NCI-H2029 (cell line): ENCODE measurements at places on chromosomes 2 and 18.

- no peak for DNase-seq
Measured at GRCh38 chr18:23977719-23978483, 36.7 kb upstream of the TTC39C start.

DNA sequence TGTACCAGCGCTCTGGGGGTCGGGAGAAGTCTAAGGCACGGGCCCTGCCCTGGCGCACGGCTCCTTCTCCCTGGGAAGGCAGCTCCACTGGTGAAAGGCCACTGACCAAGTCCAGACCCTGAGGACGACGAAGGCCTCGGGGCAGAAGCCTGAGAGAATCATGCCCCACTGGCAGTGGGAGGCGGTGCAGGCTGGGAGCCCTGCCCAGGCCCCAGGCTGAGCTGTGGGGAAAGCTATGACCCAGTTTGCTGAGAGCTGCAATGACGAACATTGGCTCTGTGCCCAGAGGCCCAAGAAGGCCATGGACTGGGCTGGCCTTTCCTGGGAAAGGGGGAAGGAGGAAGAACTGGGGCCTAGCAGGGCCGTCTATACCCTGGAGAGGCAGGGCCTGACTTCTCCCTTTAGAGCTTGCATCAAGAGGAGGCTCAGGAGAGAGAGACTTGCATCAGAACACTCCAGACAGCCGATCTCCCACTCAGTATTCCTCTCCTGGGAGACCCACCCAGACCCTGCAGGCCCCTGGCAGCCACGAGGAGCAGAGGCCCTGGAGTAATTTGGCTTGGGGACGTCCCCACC lies 32.9 kb downstream of the HS1BP3 start:
- DNase-seq: peak; percentile 86

DNA sequence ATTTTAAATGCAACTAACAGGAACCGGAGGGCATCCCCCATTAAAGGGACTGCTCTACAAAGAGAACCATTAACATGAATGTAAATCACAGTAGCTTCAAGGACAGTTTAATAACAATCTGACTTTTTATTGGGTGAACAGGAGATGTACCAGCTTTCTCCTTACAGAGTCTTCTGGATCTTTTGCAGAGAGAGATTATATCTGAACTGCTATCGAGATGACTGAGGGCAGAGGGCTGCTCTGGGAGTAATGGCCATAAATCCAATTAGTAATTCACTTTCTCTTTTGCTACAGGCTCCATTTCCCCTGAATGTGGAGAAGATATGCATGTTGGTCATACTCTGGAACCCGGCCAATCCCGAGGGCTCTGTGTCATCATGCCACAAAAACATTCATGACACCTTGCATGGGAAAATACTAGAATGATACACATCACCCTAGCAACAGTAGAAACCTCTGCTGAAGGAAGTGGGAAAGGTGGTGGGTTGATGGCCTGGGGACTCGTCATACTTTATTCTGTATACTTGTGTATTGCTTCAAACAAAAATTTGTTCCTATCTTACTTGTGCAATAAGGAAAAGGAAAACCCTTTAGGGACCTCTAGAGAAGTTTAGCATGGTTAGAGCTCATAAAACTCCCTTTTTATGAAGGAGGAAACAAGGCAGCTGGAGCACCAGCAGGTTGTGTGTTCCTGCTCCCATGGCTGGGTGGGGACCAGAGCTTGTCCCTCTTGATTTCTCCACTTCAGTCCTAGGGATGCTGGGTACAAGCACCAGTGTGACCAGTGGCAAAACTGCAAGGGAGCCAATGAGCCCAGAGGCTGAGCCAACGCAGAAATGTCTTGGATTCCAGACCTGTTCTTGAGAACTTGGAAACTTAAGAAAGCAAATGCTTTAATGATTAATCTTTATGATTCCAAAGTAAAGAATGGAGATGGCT lies 26.0 kb downstream of the CTAGE1 start:
- peak; percentile 32 for DNase-seq

GRCh38 chr2:208031608-208032019 lies 6.3 kb upstream of the PLEKHM3 start:
- DNase-seq: no peak

- DNase-seq: no peak
Measured at GRCh38 chr2:101864426-101864825, 127.3 kb upstream of the IL1R2 start.

DNA sequence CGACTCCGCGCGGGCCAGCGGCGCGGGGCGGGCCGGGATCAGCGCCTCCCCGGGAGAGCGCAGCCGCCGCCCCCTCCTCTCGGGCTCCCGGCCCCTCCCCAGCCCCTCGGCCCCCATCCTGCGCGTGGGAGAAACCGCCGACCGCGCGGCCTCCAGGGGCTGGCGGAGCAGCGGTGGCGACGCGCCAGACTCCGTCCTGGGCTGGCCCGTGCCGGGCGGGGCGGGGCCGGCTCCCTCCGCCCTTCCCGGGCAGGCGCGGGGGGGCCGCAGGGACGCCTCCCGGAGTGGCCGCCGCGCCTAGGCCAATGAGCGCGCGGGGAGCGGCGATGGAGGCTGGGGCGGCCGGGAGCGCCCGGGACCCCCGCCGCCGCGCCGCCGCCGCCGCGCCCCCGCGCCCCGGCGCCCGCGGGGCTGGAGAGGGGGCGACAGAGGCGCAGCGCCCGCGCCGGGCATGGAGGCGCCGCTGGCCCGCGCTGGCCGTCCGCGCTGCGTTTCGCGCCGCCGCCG lies 49.1 kb downstream of the KCNIP3 start:
- DNase-seq: no peak

GRCh38 chr2:10284108-10284870 lies 18.4 kb upstream of the HPCAL1 start:
- no peak for DNase-seq

DNA sequence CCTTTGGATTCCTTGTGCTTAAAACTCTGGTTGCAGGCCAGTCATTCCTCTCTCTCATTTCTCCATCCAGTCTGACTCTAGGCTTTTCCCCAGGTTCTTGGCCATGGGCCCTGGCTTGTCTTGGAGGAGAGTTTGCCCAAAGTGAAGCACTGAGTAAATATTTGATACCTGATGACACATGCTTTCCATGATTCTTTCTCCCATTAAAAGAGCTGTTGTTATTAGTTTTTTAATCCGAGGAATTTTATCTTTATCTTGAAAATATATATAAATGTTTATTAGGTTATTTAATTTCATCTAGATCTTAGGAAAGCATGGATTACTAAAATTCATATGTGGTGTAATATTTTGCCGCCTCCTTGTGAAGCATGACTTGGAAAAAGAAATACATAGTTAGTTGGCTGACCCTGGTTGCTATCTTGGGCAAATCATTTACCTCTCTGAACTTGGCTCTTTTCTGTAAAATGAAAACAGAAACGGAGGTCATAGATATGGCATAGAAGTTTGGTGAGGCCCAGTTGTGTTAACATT lies 650.1 kb downstream of the SLC4A3 start:
- DNase-seq: peak; percentile 19

DNA sequence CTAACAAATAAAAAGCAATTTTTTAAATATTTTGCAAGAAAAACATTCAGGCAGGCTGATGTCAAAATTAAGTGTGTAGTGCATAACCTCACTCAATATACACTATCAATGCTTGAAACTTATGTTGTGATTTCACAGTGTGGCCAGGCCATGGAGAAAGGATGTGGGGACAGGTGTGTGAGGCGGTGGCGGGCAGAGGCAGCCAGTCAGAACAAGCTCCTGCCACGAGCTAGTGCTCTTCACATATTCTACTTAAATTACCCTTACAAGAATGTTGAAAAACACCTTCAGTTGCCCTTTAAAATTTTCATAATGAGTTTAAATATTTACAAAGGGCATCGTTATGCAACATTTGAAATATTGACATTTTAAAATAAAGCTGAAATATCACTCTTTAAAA lies 43.2 kb downstream of the CYB5A start:
- DNase-seq: no peak

DNA sequence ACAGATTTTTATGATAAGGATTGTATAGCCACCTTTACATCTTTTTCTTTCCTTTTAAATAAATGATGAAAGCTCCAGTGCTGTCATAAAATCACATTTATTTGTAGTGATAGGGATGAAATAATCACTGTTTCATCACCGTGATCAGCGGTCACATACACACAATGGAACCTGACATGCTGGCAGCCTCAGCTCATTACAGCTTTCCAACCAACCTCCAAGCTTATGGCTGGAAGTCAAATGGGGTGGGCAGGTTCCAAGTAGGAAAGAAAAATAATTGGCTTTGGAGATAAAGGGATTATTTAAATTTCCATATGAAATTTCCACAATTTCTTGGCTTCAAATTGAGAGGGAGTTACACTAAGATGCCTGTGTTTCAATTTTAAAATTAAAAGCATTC lies 251.3 kb downstream of the PLCL1 start:
- no peak for DNase-seq

DNA sequence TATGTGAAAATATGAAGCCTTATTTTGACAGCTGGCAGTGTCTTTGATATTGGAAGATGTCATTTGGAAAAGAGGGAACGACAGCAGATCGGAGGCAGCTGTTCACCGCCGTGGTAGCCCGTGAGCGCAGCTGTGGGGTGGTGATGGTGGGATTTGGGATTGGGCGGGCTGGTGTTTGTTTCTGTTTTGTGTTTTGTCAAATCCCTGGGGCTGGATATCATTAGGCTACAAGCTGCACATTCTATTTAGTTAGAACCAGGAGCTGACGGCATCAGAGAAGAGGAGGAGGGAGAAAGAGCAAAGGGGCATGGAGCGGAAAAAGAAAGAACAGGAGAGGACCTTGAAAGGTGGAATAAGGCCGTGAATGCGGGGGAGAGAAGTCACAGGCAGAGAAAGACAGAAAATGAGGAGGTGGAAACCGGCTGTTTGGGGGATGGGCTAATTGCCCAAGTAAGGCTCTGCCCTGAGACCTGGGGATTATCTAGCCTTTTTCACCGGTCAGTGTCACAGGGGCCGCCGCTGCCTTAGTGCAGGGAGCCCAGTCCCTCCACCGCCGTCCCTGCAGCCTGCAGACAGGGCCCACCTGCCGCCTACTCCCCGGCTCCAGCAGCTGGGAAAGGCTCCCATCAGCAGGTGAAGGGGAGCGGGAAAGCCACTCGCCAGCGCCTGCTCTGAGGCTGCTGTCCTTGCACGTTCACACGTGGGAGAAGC lies 88.0 kb downstream of the ZCCHC2 start:
- DNase-seq: no peak

DNA sequence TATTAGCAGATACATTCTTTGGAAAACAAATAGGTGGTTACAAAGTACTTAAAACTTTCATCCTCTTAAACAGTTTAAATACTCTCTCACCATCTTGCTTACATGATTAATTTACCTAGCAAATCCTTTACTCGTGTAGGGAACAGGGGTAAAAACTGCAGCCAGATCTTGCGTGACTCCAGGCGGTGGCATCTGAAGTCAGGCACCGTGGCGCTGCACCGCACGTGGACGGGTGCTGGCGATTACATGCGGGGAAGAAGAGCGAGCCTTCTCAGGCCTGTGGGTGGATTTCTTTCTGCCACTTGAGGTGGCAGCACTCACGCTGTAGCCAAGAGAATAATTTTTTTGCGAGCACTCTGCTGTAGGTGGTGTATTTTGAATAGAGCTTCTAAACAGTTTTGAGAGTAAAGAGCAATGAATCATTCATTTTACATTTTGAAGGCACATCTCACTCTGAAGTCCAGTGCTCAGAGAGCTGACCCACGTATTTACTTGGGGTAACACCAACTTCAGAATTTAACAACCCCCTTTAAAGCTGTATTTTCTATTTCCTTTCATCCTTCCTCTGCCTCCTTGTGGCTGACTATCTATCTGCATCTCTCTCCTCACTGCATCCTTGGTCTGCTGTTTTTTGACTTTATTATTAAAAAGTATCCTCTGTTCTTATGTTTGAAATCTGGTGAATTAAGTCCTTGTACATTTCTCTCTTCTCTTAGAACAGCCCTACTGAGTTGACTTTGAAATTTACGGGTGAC lies 68.9 kb downstream of the EPAS1 start:
- DNase-seq: no peak

DNA sequence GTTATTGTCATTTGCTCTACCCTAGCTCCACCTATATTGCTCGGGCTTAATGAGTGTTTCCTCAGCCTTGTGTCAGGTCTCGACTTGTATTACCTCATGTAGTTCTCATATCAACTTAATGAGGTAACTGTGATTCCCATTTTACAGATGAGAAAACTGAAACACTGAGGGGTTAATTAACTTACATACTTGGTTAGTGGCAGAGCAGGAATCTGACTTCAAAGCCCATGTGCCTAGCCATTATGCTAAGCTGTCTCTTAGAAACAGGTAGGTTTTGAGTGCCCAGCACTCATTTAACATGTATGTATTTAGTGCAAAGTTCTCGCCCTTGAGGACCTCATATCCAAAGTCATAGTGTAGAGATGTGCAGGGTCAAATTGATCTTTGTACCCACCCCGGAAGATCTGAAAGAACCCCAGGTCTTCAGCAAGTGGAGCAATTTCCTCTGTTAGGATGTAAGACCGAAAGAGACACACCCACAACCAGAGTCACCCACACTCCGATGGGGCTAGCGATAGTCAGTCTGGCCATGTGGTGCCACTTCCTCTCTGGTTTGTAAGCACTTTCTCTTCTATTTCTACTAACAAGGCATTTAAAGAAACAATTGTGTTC lies 121.0 kb upstream of the SLC39A10 start:
- no peak for DNase-seq

GRCh38 chr2:235279965-235280364 lies 213.9 kb upstream of the AGAP1 start:
- DNase-seq: no peak

GRCh38 chr2:122705746-122706145 lies 950.3 kb downstream of the TSN start:
- no peak for DNase-seq

- DNase-seq: no peak
Measured at GRCh38 chr2:136031711-136032110, 46.3 kb upstream of the DARS1 start.

DNA sequence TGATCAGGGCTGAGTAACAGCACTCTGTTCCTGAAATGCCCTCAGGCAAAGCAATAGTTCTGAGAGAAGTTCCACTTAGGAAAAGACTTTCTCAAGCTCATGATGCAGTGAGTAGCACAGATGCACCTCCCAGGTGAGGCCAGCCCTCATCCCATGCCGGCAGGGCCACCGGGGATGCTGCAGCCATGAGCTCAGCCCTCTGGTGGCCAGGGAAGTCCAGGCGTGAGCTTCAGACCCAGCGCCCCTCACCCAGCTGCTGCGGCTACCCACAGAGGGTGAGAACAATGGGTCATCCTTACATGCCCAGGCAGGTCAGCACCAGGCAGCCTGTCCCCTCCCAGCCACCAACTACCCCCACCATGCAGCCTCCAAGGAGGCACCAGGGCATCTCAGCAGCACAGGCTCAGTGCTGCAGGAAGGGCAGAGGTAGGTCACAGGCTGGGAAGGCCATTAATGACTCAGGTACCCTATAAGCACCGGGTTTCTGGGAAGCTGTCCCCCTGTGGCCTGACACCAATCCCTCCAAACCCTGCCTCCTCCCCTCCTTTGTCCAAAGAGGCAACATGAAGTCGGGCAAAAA lies 50.6 kb downstream of the TTC32 start:
- no peak for DNase-seq

DNA sequence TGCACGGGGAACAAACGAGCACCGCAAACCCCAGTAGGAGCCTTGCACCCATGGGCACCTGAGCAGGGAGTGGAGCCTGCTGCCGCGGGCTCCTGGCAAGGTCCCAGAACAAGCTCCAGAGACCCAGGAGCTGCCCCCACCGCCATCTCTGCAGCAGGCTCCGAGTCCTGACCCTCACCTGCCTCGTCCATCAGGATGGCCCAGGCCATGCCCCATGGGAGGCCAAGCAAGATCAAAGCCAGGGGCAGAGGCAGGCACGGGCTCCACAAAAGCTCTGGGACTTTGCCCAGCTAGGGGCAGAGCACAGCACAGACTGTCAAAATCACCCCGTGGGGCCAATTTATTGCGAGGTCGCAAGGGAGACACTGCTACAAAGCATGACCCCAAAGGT lies 43.6 kb downstream of the GPC1 start:
- no peak for DNase-seq

- DNase-seq: no peak
Measured at GRCh38 chr18:79368681-79369080, 27.0 kb upstream of the NFATC1 start.
